ENCODE measurements at places on chromosomes 1 and 21. TPM values are rescaled to one million over a fixed set of nuclear protein-coding genes. Genes with fewer than 3 reads are reported as not detected.
A peak's percentile ranks its signal among the peaks of the same experiment; 100 is the strongest.

GRCh38 chr1:8170059-8170835, 144.1 kb upstream of the ERRFI1 start:
- no peak for DNase-seq

GRCh38 chr1:215082532-215083382, at the start of gene KCNK2:
TSS of gene KCNK2 (plus strand) at chr1:215082737. CDS start at chr1:215083386, 649 bp downstream.
- no peak for DNase-seq

GRCh38 chr1:168819668-168820067, 90.7 kb upstream of the DPT start:
- no peak for DNase-seq

DNA sequence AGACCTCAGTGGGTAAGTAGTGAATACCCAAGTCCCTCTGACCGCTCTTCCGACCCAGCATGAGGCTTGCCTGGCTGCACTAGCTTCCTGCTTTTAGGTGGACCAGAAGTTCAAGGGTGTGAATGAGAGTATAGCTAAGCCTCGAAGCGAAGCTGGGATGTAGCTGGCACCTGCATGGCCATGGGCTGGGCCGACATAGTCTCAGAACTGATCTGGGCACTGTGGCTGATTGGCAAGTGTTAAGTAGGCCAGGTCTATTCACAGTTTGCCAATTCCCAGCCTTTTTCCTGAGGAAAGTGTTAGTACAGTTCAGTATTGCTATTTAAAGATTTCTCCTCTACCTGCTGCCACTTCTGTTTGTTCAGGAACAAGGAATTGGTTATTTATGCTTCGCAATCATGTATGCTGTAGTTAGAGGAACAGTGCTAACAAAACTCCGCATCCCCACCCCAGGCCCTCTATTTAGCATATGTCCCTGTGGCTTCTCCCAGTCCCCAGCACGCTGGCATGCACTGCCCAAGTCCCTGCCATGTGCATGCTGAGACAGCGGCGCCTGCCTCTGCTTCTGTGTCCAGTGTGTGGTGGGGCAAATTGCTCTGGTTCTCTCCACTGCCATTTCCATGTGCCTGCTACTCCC, 16.3 kb downstream of the SPATA46 start:
- DNase-seq = peak; percentile 68

- DNase-seq = no peak
Measured at GRCh38 chr1:65108025-65108642, 39.9 kb upstream of the AK4 start.

- no peak for DNase-seq
Measured at GRCh38 chr1:82762829-82763532, 962.2 kb downstream of the ADGRL2 start.

DNA sequence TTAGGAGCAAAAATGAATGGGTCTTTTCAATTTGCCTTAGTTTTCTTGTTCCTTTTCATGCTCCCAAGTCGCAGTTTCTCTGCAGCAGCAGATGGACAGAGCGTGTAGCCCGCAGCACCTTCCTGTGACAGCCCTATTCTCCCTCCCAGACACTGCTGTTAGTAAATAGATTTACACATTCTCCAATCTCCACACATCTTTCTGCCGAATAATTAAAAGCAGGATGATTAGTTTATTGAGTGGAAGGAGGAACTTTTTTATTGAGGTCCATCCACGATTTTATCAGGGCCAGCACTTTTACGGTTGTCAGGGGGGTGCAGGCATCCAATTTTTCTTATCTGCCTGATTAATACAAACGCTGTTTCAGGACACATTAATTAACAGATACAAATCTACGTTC, 98.2 kb upstream of the USH2A start:
- no peak for DNase-seq

- DNase-seq = no peak
Measured at GRCh38 chr1:16398371-16398953, 31.4 kb downstream of the SZRD1 start.

DNA sequence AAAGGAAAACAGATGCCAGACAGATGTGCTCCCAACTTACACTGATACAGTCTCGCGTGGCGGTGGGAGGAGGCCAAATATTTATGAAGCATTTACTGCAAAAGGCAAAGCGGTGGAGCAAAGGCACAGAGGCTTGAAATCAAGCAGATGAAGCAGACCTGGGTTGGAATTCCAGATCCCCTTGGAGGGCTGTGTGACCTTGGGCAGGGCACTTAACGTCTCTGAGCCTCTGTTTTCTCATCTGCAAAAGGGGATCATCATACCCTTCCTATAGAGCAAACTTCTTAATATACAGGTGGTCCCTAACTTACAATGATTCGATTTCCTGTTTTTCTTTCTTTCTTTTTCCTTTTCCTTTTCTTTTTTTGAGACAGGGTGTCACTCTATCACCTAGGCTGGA, 54.1 kb downstream of the IGSF21 start:
- DNase-seq = no peak

DNA sequence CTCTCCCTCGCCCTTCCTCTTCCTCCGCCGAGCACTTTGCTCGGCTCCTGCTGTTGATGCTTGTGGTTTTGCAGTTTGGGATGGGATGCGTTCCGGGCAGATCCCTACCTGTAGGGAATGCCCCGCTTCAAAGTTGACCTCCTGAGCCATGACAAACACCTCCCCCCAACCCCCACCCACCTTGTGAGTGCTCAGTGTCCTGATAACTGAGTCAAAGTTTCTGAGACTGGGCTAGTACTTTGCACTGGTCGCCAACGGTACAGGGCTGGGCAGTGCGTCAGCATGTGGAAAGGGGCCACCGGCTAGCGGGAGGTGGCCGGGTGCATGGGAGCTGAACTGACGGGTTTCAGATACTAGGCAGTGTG, 771 bp downstream of the RABGAP1L start:
- no peak for DNase-seq

DNA sequence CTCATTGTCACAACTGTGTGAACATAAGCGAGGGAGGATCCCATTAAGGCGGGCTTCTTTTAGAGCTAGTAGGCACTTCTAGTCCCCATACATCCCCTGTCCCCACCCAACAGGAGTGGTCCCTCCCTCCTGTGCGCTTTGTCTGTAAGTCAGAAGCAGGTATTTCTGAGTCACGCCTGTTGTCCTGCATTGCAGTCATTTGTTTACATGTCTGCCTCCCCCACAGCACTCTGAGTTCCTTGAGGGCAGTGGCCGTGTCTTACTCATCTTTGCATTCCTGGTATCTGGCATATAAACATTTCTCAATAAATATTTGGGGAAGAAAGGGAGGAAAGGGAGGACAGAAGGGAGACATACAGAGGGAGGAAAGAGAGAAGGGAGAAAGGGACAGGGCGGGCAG, 40.3 kb downstream of the PLEKHA6 start:
- no peak for DNase-seq

GRCh38 chr1:109874445-109874844, 36.2 kb upstream of the CSF1 start:
- DNase-seq = no peak

GRCh38 chr1:12245116-12245515, 15.3 kb downstream of the VPS13D start:
- no peak for DNase-seq

DNA sequence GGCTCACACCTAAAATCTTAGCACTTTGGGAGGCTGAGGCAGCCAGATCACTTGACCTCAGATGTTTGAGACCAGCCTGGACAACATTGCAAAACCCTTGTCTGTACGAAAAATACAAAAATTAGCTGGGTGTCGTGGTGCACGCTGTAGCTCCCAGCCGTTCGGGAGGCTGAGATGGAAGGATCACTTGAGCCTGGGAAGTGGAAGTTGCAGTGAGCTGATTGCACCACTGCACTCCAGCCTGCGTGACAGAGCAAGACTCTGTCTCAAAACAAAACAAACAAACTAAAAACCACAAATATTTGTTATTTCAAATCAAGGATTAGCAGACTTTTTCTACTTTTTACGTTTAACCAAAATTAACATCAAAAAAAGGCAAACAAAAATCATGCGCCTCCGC, 31.3 kb downstream of the INKA2 start:
- DNase-seq = no peak

- DNase-seq = peak; percentile 93
Measured at GRCh38 chr1:30847358-30847972, 61.1 kb downstream of the SDC3 start.

DNA sequence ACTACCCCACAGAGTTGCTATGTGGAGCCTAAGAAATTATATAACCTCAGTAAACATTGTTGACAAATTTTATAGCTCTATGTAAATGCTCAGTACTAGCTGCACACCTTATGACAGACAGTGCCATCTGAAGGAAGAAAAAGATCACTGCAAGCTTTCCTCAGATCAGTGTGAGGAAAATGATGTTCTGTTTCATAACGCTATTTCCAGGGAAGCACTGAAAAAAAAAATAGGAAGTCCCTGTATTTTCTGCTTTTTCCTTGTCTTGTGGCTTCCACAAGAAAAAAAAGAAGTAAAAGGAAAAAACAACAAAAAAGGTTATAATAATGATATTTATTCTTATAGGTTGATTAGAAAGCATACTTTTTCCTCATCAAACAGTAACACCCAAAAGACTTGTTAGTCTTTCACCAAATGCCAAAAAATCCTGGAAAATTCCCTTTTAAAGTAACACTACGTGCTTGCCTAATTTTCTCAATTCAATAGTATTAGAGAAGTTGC, 23.2 kb downstream of the LYST start:
- DNase-seq = no peak

GRCh38 chr1:21175670-21176581, 771 bp downstream of the EIF4G3 start:
- DNase-seq = no peak

DNA sequence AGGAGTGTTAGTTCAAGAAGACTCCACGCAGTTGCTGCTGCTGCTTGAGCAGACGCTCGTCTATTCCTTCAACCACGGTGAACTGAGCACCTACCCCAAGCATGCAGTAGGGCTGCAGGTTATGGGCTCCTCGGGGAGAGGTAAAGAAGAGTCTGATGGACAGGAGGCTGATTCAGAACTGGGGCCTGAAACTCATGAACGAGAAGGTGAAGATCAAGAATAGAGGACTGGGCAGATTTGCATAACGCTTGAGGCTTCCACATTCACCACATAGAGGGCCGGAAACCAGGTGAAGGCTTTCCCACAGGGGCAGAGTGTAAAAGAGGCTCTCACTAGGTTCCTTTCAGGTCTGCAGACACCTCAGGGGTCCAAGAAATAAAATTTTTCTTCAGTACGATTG, 9.1 kb downstream of the ABCA4 start:
- DNase-seq = peak; percentile 66

- no peak for DNase-seq
Measured at GRCh38 chr1:196214866-196215265, 393.4 kb downstream of the KCNT2 start.

DNA sequence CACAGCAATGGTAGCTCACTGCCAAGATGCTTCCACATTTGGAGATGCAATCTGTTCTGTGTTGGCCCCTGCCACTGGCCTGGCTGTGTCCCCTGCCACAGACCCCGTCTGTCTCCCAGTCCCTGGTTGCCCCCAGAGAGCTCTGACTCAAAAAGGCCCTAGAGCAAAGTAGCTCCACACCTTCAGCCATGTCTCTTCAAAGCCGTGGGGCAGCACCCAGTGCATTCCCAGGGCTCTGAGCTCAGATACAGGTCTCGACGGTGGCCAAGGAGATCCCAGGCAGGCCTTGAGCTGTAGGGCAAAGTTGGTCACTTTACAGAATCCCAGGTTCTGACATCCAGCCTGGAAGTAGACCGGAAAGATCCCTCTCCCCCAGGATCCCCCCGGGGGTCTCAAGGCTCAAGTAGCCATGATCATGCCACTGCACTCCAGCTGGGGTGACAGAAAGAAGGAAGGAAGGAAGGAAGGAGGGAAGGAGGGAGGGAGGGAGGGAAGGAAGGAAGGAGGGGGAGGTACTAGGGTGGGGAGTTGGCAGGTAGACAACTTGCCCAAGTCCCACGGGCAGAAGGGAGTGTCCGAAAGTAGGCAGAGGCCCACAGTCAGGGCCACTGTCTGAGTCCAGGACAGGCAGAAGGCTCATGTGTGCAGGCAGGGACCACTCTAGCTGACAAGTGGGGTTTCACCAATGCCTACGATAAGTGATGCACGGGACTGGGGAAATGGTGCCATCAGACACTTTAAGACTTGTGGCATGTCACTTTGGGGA, 4.8 kb upstream of the ARF1 start:
- DNase-seq = no peak

GRCh38 chr1:85623061-85623471, 42.5 kb downstream of the CCN1 start:
- DNase-seq = no peak

GRCh38 chr1:20483833-20484518, 2.0 kb downstream of the CAMK2N1 start:
- DNase-seq = no peak

- DNase-seq = no peak
Measured at GRCh38 chr1:243924588-243925349, 74.7 kb upstream of the AKT3 start.

- no peak for DNase-seq
Measured at GRCh38 chr1:178107823-178108222, 13.9 kb downstream of the RASAL2 start.

GRCh38 chr1:23720256-23720995, 22.8 kb upstream of the ELOA start:
- no peak for DNase-seq

- no peak for DNase-seq
Measured at GRCh38 chr1:54403405-54403804, 2.8 kb downstream of the SSBP3 start.

GRCh38 chr1:108583757-108584427, 24.0 kb downstream of the EEIG2 start:
- DNase-seq = no peak

TRIM45 gene
- total RNA-seq = 8.9 TPM

SEC16B gene
- total RNA-seq = 1.3 TPM

SPATA45 gene
- not detected for total RNA-seq

SAMD13 gene
- total RNA-seq = 0.78 TPM

SYDE2 gene
- 20.2 TPM for total RNA-seq

ELF3 gene
- 2.0 TPM for total RNA-seq

PTGFR gene
- 2.0 TPM for total RNA-seq

RNF186 gene
- total RNA-seq = not detected

OR10Z1 gene
- total RNA-seq = not detected

C1orf87 gene
- not detected for total RNA-seq

TAS1R1 gene
- total RNA-seq = not detected

ARTN gene
- total RNA-seq = 0.70 TPM

AKNAD1 gene
- total RNA-seq = not detected

SERPINC1 gene
- total RNA-seq = 0.40 TPM

MPZL1 gene
- total RNA-seq = 35.7 TPM

IL12RB2 gene
- total RNA-seq = 0.22 TPM

PCP4L1 gene
- 0.38 TPM for total RNA-seq

KRTAP13-2 gene
- total RNA-seq = not detected
